A172 (cell line): ENCODE measurements at places on chromosomes 6 and 20.

DNA sequence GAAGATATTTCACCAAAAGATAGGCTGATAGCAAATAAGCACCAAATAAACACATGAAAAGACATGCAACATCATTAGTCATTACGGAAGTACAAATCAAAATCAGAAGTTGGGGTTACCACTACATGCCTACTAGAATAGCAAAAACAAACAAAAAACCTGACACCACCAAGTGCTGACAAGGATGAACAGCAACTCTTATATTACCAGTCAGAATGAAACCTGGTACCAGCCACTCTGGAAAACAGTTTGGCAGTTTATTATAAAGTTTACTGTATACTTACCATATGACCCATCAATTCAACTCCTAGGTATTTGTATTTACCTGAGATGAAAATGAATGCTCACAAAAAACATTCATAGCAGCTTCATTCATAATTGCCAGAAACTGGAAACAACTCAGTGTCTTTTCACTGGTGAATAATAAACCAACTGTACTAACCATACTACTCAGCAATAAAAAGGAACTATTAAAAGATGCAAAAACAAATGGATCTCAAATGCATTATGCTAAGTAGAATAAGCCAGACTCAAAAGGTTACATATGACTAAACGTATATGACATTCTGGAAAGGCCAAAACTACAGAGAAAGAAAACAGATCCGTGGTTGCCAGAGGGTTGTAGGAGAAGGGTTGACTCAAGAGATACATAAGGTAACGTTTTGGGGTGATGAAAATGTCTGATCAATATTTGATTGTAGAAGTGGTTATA is 33.0 kb downstream of the NUP153 start:
- DNase-seq: no peak

GRCh38 chr6:118743746-118744145 is 92.4 kb upstream of the CEP85L start:
- DNase-seq: no peak

DNA sequence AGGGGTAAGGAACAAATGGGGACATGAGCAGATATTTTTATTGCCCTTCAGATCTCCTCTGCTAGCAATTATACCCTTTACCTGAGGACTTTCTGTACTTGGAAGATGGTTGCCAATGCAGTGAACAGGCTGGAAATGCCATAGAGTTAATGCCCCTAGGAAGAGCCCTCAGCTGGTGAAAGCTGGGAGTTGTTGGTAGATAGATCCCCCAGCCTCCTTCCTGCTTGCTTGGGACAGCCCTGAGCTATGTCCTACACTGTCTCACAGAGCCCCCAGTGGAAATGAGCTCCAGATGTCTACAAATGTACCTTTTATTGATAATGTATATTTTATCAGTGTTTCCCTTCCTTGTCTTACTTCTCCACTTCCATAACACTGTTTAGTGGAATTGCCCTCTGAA is 87.6 kb upstream of the PAK5 start:
- DNase-seq: no peak

DNA sequence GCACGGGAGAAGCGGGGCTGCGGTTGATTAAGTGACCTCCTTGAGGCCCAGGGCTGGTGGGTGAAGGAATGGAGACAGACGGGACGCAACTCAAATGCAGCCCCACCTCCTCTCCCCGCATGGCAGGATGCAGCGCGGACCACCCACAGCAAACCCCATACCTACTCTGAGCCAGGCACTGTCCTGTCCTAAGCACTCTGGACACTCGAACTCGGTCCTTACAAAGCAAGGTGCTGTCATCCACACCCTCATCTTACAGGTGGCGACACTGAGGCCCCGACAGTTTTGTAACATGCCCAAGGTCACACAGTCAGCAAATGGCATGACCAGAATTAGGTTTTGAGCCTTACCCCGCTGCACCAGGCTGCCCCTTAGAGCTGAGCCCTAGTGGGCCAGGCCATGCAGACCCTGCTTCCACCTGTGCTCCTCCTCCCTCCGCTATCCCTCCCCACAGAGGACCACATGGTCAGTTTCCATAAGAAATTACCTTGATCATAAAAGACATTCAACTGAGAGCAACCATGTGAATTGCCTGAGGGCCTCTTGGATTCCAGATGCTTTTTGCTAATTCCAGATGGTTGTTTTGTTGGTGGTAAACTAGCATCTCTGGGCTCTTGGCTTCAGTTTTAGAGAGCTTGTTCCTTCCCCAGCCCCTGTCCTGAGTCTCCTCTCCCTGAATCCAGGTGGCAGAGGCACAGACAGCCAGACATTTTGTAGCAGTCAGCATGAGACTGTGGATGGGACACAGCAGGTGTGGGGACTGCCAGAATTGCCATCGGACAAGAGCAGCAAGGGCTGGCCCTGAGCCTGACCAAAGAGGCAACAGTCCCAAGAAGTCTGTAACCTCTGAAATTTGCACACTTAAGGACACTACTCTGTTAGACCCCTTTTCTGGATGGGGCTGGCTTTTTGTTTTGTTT is 171.9 kb upstream of the PMEPA1 start:
- DNase-seq: no peak

GRCh38 chr6:139016337-139017213 is 12.0 kb upstream of the ABRACL start:
- no peak for DNase-seq

GRCh38 chr6:20292905-20293304 is 80.6 kb upstream of the MBOAT1 start:
- DNase-seq: no peak

GRCh38 chr6:86192123-86192522 is 549.4 kb upstream of the SYNCRIP start:
- DNase-seq: peak; percentile 1

- DNase-seq: no peak
Measured at GRCh38 chr6:157909282-157909664, 72.4 kb upstream of the SYNJ2 start.
